CD4-positive, alpha-beta memory T cell (primary cell): ENCODE measurements at places on chromosomes 3 and 15.

GRCh38 chr3:9863058-9863772 is 16.8 kb downstream of the CIDEC start:
- H3K4me3 ChIP-seq: no peak overlapping the region
- H3K27me3 ChIP-seq: peaks cover 7% of the 10 kb centered on the region
- H3K36me3 ChIP-seq: no peaks in the 10 kb centered on the region
- no peak for DNase-seq
- H3K4me1 ChIP-seq: no peaks in the 10 kb centered on the region
- H3K27ac ChIP-seq: no peak overlapping the region

DNA sequence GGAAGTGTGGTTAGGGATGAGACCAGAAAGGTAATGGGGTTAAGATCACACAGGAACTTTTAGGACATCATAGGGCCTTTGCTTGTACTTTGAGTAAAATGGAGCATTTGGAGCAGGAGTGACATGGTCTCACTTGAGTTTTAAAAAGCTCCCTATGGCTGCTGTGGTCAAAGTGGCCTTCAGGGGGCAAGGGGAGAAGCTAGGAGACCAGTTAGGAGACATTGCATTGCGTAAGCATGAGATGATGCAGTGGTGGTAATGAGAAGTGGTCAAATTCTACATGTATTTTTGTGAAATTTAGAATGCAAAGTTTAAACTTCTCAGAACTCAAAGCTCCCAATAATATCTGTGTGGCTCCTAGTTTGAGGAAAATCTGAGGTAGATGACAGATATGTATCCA is 27.9 kb downstream of the MED12L start:
- no peak overlapping the region for H3K4me3 ChIP-seq
- H3K4me1 ChIP-seq: no peaks in the 10 kb centered on the region
- H3K27me3 ChIP-seq: no peaks in the 10 kb centered on the region
- no peak overlapping the region for H3K27ac ChIP-seq

- H3K4me1 ChIP-seq: peaks cover 31% of the 10 kb centered on the region
- no peak for DNase-seq
- H3K36me3 ChIP-seq: peaks cover 21% of the 10 kb centered on the region
- H3K4me3 ChIP-seq: no peak overlapping the region
Measured at GRCh38 chr15:90425726-90426346, 37.8 kb downstream of the IQGAP1 start.

DNA sequence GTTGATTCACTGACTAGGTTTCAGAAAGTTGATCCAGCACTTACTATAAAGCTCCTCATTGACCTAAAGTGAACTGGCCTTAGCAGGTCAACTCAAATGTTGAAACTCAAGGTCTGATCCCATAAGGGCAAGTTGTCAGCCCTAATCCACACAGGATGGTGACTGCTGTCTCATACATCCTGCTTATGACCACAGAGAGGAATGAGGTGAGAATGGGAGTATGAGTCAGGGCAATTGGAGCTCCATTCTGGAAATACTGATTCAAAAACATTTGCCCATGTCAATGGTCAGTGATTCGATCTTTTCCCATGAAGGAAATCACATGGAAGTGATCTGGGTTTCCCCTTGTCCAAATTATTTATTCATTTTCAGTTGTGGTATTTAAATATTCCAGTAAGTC is 78.7 kb downstream of the ZNF385D start:
- no peaks in the 10 kb centered on the region for H3K4me1 ChIP-seq
- no peak overlapping the region for H3K4me3 ChIP-seq
- no peaks in the 10 kb centered on the region for H3K27me3 ChIP-seq
- no peak for DNase-seq
- H3K27ac ChIP-seq: no peak overlapping the region

GRCh38 chr3:130757611-130758150 is 11.1 kb upstream of the PIK3R4 start:
- no peaks in the 10 kb centered on the region for H3K36me3 ChIP-seq
- H3K4me3 ChIP-seq: no peak overlapping the region
- DNase-seq: no peak
- no peaks in the 10 kb centered on the region for H3K27me3 ChIP-seq
- no peak overlapping the region for H3K27ac ChIP-seq
- H3K4me1 ChIP-seq: no peaks in the 10 kb centered on the region
